AG08396 (cell line): ENCODE measurements at places on chromosomes 16 and 17.

GRCh38 chr17:67194134-67194533 lies 50.9 kb downstream of the HELZ start:
- peak; percentile 67 for DNase-seq

GRCh38 chr17:266219-266618 lies 84.8 kb upstream of the DOC2B start:
- no peak for DNase-seq

GRCh38 chr16:85438981-85439685 lies 174.0 kb upstream of the GSE1 start:
- no peak for DNase-seq

DNA sequence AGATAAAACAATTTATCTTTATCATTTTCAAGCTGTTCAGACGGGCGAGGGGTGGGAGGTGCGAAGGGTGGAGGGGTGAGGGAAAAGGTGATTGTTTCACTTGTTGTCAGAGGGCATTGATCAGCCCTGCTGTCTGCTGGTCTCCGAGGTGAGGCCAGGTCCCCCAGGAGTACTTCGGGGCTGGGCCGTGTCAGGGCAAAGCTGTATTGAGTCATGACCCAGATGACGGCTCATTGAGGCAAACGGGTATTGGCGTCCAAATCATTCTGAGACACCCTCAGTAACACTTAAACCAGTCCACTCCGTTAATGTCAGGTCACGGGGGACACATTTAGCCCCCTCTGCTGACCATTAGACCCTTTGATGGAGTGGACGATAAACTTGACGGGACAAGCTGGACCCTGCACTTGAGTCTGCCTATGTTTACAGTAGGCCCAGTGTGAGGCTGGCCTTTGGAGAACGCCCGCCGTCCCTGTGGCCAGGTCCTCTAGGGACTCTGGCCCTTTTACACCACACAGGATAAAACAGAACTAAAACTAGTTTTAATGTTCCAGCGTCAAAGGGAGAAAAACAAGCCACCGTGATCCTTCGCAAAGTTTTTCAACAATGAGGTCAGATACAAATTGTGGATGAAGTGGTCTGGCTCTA lies 502.2 kb upstream of the ZFHX3 start:
- no peak for DNase-seq

GRCh38 chr17:78391843-78392242 lies 13.4 kb downstream of the PGS1 start:
- no peak for DNase-seq

GRCh38 chr17:79205688-79206205 lies 131.1 kb downstream of the ENGASE start:
- no peak for DNase-seq

GRCh38 chr16:633336-634050 lies 2.6 kb downstream of the METTL26 start:
- no peak for DNase-seq

- no peak for DNase-seq
Measured at GRCh38 chr16:77169650-77170236, 21.2 kb upstream of the MON1B start.

DNA sequence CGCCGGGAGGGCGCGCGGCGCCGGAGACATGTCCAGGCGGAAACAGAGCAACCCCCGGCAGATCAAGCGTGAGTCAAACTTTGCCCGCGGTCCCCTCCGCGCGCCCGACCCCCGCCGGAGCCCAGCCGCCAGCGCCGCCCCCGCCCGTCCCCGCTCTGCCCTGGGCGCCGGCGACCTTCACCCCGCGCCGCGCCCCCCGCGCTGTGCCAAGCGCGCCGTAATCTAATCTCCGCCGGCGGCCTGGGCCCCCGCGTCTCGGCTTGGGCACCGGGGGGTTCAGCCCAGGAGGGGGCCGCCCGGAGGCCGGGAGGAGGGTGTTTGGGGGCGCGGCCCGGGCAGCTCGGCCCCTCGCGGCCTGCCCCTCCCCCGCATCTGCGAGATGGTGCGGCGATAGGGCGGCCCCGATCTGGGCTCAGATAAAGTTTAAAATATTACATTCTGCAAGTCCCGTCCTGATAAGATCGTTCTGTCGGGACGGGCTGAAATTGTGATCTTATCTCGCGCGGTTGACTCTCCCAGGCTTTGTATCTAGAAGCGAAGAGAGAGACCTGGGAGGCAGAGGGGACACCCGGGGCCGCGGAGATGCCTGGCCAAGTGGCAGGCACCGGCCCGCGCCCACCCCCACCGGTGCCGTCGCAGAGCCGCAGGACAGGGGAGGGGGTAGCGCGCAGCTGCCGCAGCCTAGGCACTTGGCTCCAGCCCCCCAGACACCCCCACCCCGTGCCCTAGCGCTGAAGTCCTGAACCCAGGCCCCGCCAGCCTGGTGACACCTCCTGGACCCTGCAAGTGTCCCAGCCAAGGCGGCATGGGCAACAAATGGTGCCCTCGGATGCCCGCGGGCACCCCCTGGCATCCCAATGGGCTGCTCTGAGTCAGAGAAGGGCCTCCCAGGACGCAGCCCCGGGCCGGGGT lies 787 bp downstream of the ZFPM1 start:
- DNase-seq, result no peak

DNA sequence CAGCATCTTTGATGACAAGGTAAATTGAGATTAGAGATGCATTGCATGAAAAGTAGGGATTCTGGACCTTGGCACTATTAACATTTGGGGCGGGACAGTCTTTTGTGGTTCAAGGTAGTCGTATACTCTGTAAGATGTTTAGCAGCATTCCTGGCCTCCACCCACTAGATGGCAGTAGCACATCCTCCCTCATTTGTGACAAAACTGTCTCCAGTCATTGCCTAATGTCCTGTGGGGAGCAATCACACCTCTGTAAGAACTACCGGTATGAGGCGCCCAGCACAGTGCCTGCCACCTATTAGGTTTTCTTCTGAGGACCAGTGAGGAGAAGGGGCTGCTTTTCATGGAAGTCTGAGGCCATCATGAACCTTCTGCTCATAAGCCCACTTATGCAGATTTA lies 180.8 kb downstream of the RBFOX1 start:
- no peak for DNase-seq

DNA sequence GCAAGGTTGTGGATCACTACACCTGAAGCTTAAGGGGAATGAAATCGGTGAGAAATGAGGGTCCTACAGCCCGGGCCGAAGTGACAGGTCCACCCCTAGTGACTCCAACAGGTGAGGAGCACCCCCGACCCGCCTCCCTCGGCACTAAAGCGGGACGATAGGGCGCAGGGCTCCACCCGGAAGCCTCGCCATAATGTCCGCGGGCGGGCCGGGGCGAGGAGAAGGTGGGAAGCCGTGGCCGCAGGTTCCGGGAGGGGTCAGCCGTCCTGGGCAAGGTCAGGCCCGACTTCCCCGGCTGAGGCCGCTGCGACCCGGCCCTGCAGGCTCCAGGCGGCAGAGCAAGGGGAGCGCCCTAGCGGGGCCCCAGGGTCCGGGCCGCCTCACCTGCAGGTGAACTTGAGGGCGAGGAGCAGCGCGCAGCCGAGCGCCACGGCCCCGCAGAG lies 543 bp downstream of the TXNDC11 start:
- DNase-seq, result peak; percentile 39

- no peak for DNase-seq
Measured at GRCh38 chr17:18278867-18279266, 18.4 kb downstream of the MIEF2 start.

GRCh38 chr17:78865682-78866390 lies 25.2 kb upstream of the USP36 start:
- DNase-seq, result peak; percentile 61

DNA sequence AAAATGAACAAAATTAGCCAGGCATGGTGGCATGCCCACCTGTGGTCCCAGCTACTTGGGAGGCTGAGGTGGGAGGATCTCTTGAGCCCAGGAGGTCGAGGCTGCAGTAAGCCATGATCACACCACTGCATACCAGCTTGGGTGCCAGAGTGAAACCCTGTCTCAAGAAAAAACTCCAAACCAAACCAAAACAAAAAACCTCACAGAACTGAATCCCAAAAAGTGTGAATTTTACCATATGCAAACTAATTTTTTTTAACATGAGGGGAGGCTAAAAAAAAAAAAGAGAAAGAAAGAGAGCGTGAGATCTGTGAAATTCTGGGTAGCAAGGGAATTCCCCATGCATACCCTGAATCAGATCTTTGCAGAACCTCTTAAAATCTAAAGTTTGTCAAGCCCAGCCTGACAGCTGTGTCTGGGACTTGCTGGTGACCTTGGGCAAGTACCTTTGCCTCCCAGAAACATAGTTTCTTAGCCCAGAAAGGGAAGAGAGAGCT lies 17.1 kb upstream of the CDH1 start:
- DNase-seq, result no peak

GRCh38 chr17:74332763-74333283 lies 6.8 kb downstream of the KIF19 start:
- DNase-seq, result no peak

GRCh38 chr16:85716022-85716679 lies 27.4 kb upstream of the GINS2 start:
- no peak for DNase-seq

DNA sequence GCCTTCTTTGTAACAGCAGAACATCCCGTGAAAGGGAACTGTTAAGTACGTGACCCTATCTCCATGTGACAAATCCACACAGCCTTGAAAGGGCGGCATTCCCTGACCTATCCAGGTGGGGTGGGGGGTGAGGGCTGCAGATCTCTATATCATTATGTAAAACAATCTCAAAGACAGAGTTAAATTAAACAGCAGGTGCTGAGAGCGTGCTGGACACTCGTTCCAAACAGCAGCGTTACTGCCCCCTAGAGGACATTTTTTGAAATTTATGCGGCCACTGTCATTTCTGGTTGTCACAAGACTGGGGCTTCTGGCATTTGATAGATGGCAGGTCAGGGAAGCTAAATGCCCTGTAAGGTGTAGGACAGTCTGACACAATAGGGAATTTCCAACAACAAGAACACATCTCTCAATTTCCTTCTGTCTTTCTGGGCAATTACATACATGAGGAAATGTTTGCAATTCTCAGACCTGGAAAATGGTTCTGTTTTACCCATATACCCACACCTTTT lies 6.7 kb upstream of the SLC25A39 start:
- peak; percentile 62 for DNase-seq

DNA sequence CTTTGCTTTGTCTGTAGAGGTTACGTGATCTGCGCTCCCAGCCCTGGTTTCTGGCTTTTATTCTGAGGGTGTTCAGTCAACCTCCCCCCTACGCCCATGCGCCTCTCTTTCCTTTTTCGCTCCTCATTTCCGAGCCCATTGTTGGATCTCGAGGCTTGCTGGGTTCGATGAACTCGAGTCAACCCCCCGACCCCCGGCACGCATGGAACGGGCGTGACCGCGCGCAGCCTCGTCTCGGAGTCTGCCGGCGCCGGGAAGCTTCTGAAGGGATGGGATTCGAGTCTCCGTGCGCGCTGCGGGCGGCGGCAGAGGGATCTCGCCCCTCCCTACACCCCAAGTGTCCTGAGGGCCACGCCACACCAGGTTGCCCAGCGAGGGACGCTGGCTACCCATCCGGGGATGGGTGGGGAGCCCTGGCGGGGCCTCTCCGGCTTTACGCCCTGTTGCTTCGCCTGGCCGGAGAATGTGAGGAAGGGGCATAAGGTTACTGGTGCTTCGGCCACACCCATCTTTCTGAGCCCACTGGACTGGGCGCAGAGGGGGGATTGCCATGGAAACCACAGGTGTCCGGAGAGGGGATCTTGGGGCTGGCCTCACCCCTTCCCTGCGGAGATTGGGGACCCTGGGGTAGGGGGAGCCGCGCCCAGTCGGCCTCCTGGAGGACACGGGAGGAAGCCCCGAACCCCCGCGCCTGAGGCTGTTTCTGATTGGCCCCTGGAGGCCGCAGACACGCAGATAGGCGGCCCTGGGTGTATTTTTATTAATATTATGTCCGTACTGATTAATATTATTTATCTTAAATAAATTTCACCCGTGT lies 1.8 kb downstream of the MAPT start:
- DNase-seq, result no peak

DNA sequence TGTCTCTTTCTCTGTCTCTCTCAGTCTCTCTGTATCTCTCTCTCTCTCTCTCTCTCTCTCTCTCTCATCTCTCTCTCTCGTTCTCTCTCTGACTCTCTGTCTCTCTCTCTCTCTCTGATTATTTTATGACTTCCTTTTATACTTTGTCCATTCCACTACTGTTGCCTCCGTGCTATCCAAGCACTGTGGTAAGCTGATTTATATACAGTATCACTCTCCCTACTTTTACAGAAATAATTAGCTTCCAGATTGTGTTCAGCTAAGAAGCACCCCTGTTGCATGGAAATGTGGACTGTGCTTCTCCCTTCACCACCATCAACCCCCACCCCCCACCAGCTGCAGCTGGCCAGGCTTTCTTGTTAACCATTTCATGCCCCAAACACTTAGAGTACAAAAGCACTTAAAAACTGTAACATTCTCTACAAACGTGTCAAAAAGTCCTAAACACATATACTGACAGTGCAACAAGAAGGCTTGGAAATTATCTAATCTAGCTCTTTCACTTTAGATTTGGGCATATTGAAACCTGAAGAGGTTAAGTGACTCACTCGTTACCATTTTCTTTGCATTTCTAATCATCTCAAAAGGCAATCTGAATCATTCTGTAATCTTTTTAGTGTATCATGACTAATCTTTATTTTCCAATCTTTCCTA lies 11.6 kb upstream of the TMEM100 start:
- DNase-seq, result no peak

DNA sequence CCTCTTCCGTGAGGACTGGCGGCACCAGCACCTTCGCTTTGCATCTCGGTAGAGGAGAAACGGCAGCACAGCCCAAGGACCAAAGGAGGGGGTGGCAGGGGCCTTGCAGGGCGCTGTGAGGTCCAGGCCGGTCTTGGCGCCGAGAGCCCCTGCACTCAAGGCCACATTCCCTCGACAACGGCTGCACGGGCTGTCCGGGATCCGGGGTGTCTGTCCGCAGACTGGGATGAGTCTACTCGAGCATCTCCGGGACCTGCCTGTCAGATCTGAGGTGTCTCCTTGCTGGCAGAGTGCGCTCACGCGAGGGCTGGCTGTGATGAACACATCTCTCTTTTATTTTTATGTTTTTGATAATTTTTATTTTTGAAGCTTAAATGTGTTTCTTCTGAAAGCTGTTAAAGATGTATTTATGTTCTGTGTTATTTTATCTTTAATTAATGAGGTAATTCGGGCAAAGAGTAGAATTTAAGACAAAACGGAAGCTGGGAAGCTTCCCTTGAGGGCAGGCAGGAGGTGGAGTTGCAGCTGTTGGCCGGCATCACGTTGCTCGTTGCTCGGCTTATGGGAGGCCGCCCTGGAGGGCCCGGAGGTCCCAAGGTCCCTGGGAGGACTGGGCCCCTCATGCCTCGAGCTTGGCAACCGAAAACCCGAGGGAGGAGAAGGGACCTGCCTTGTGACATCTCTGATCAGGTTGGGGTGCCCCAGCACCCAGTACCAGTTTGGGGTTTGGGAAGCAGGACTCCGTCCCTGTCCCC lies 4.3 kb downstream of the SOX8 start:
- DNase-seq, result no peak
